Right lung (tissue), 10 donors: ENCODE measurements at places on chromosomes 5 and 9. TPM values are rescaled to one million over a fixed set of nuclear protein-coding genes. Genes with fewer than 3 reads are reported as not detected.

HMCN2 gene
- 0.45 TPM for polyA plus RNA-seq

IRGM gene
- polyA plus RNA-seq = 1.0 TPM

RNF180 gene
- 12.2 TPM for polyA plus RNA-seq

GRCh38 chr5:108797986-108798385, 50.3 kb downstream of the FER start:
- no peak for DNase-seq

PCDHA6 gene
- polyA plus RNA-seq = 0.21 TPM

ARHGAP26 gene
- 15.5 TPM for polyA plus RNA-seq

DNA sequence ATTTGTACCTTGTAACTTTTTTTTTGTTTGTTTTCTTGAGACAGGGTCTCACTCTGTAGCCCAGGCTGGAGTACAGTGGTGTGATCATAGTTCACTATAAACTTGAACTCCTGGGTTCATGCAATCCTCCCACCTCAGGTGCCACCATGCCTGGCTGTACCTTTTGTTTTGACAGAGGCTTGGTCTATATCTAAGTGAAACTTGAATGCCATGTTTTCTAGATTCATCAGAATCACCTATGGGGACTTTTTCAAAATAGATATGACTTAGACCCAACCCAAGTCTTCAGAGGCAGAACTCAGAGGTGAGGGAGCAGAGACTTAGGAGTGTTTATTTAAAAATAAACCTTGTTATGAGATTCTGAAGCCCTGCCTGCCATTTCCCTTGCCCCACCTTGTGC, 128.4 kb downstream of the PTTG1 start:
- DNase-seq = no peak

GRCh38 chr9:110124439-110124838, 83.5 kb downstream of the C9orf152 start:
- no peak for DNase-seq

DNA sequence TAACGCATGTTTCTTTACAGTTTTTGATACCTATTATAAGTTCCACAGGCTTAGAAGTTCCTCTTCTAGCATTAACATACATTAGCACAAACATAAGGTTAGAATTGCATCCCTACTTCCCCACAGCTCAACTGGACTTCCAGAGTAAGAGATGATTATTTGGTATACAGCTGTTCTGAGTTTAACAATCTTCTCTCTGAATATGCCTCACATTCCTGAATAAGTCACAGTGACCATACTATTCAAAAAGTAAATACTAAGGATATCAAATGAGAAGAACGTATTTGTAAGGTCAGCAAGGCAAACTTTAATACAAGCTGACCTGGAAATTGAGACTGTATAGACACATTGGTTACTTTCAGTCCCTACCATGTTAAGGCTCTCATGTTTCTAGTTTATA, 21.3 kb downstream of the NR6A1 start:
- DNase-seq = no peak

DNA sequence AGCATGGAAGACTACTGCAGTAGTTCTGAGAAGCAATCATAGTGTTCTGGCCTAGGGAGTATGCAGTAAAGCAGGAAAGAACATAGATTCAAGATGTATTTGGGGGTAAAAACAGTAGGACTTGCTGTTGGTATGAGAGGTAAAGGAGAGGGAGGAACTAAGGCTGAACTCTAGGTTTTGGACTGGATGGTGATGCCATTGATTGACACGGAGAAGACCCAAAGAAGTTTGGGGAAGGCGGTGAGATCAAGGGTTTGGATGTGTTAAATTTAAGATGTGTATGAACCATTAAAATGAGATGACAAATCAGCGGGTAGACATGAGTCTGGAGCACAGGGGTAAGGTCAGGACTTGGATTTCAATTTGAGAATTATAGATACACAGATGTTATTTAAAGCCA, 2.0 kb upstream of the CDC37L1 start:
- DNase-seq = no peak

DNA sequence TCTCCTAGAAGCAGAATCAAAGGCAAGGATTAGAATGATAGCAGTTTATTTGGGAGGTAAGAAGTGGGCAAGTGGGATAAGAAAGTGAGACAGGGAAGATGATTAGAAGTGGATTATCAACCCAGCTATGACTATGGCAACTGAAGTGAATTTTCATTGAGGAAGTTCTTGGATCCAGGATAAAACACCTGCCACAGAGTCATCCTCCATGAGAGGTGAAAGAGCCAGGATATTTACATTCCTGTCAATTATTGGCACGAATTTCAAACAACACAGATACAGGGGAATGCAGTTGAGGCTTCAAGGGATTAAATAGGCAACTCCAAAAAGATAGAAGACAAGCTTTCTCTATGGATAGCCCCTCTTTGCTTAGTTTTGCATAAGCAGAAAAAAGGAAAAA, 31.8 kb upstream of the ZNF366 start:
- no peak for DNase-seq

- DNase-seq = no peak
Observed at GRCh38 chr5:54794135-54794975, 191.0 kb downstream of the ESM1 start.

DNA sequence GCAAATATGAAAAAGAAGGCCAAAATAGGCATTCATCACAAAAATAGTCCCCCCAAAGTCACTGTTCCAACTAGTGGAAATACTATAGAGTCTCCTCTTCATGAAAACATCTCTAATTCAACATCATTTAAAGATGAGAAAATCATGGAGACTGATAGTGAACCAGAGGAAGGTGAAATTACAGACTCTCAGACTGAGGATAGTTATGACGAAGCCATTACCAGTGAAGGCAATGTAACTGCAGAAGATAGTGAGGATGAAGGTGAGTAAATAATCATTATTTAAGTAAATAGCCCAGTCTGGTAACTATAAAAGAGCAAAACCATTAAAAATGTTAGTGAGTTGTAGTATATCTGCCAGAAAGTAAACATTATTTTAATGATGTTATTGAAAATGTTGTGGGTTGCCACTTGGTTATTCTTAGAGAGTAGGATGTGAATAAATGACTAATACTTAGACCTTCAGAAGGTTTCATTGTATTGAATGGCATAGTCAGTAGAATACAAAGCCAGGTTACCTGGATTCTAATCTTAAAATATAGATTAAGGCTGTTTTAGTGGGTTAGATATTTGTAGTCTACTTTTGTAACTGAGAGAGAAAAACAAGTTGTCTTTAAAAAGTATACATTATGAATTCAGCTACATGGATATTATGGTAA, 16.3 kb downstream of the AGGF1 start:
- DNase-seq = no peak

GRCh38 chr9:69809304-69809863, 11.2 kb upstream of the CFAP95 start:
- DNase-seq = no peak

DNA sequence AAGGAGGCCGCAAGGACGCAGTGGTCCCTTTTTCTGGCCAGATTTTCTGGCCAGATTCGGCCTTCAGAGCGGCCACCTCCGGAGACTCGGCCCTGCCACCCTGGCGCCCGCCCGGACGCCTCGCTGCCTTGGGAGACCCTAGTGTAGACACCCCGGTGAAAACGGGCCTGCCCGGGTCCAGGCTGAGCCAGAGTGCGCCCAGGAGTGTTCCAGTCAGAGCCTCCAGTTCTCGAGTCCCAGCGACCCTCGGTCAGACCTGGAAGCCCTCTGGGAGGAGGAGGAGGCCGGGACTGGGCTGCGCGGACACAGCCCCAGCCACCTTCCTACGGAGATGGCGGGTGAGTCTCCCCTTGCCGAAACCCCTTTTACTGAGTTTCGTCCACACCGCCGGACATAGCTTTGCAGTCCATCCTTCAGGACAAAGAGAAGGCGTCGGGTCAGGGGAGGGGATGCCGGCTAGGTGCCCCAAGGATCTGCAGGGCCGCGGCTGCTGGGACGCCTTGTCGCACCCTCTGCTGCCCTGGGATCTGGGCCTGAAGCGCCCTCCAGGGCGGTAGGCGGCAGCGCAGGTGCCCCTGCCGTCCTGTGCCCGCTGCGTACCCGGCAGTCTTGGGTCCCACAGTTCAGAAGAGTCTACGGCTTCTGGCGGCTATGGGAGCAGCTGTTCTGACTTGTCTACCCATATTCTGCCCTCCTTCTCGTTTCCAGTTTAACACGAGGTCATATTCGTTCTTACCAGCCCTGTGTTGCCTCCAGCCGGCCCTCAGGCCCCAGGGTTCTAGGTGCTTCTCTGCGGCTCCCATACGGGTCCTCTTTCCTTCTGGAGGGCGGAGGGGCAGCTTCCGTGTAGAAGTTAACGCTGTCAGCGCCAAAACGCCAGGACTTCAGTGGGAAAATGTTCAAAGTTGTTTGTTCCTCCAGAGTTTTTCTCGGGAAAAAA, 1771.7 kb upstream of the CDH9 start:
- no peak for DNase-seq

- DNase-seq = no peak
Observed at GRCh38 chr5:139651043-139651834, 3.1 kb downstream of the CXXC5 start.

DNA sequence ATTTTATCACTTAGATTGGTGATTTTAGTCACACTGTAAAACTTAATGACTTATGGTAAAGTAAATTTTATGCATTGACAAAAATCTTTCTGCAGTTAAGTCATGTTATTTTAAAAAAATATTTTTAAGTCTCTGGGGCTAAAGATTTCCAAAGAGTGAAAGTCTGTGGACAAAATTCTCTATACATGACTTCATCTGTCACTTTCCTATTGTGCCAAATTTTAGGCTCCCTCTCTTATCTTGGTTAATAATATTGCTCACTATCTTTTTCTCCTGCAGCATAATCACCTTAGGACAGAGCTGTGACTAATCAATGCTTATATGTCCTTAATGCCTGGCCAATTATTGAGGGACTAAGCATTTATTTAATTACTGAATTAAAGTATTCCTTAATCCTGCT, 15.2 kb downstream of the LURAP1L start:
- no peak for DNase-seq

GRCh38 chr5:162565-163337, 28.5 kb upstream of the LRRC14B start:
- no peak for DNase-seq

DNA sequence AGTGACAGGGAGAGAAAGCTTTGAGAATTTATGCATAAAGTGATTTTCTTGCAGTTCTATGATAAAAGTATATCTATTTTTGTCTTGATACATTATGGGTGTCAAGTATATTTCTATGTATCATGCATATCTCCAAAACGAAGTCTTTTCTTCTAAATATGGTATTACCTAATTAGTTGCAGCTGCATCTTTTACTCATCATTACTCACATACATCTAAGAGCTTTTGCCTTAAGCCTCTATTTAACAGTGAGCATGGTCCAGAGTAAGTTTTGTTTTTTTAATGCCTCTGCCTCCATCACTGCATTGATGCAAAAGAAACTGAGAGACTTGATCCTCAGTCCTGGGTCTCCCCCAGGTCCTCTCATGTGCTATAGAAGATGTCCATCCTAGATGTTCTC, 40.0 kb upstream of the SMC5 start:
- no peak for DNase-seq

GRCh38 chr5:57232293-57233033, 58.6 kb downstream of the GPBP1 start:
- no peak for DNase-seq

GRCh38 chr5:138951091-138951985, 76.2 kb upstream of the LRRTM2 start:
- no peak for DNase-seq

DNA sequence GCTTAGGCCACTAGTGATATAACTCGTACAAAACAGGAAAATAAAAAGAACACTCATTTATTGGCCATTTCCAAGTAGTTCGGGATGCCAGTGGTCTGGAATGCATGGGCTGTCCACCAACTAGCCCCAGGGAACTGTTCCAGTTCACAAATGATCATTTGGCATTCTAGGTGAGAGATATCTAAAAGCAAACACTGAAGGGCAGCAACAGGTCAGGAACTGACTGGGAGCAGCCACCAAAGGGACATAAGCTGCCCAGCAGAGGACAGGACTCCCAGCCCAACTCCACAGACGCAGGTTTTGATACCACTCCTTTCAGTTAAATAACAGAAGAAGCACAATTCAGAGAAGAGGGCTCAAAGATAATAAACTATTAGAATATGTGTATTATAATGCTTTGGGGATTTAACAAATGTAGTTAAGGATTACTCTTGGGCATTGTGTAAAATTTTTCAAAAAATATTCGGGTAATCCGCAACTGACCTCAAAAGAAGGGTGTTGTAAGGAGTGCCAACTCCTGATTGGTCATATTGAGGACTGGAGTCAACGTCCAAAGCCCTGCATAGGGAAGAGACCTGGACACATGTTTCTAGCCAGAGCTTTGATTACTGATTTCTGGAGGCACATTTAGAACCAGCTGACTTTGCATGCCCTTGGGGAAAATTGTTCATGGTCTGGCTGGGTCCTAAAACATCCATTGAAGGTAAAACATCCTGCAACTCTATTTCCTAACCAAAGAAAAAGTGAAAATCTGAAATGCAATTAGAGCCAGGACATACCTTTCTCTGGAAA, 320.0 kb downstream of the DNAH5 start:
- DNase-seq = no peak

DNA sequence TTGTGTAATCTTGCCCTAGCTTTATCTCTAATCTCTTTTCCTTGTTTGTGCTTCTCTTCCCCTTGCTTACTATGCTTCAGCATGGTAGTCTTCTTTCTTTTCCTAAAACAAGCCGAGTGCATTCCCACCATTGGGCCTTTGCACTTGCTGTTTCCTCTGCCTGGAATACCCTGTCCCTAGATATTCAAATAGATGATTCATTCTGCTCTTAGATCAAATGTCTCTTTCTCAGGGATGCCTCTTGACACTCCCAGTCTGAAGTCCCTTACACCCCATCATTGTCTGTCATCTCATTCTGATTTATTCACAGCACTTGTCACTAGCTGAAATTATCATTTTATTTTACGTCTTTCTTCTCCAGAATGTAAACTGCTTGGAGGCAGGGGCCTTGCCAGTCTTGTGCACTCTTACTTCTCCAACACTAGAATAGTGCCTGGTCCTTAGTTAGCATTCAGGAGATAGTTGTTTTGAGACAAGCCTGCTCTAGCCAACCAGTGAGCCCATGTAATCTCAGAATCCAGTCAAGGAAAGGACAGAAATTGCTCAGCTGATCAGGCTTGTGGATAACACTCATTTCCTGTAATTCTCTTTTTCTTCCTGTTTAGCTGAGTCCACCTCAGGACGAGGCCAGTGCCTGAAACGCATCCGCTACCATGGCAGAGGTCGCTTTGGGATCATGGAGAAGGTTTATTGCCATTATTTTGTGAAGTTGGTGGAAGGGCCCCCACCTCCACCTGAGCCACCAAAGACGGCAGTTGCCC, 25.4 kb downstream of the MRPL22 start:
- no peak for DNase-seq

LHX2 gene
- polyA plus RNA-seq = 0.14 TPM

GRCh38 chr9:136055715-136056545, 39.2 kb downstream of the NACC2 start:
- no peak for DNase-seq
